Astrocyte of the hippocampus (primary cell): ENCODE measurements at places on chromosomes 6 and 20.

DNA sequence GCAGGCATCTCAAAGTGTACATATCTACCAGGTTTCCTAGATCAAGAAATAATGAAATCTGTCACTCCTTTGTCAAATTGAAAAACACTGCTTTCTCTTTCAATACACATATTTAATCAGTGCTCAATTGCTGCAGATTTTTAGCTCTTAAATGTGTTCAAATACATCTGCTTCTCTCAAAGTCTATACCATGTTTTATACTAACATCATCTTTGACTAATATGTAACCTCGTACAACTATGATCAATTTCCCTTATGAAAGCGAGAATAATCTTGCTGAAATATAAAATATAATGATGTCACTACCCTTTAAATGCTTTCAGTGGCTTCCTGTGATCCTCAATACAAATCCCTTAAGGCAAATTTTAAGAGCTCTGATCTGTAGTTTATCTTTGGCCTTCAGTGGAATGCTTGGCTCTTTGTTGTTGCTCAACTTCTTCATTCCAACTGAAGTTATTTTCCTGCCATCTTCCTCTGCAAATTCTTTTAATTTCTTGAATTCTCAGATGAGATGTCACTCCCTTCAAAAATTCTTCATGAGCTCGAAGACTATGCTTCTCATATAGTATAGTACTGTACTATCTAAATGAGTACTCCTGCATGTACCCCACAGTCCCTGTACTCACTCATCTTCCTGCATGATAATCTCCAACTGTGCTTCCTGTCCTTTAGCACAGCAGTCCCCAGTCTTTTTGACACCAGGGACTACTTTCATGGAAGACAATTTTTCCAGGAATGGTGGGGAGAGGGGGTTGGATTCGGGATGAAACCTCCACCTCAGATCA, 545.1 kb upstream of the GJE1 start:
- peak; percentile 23 for DNase-seq

DNA sequence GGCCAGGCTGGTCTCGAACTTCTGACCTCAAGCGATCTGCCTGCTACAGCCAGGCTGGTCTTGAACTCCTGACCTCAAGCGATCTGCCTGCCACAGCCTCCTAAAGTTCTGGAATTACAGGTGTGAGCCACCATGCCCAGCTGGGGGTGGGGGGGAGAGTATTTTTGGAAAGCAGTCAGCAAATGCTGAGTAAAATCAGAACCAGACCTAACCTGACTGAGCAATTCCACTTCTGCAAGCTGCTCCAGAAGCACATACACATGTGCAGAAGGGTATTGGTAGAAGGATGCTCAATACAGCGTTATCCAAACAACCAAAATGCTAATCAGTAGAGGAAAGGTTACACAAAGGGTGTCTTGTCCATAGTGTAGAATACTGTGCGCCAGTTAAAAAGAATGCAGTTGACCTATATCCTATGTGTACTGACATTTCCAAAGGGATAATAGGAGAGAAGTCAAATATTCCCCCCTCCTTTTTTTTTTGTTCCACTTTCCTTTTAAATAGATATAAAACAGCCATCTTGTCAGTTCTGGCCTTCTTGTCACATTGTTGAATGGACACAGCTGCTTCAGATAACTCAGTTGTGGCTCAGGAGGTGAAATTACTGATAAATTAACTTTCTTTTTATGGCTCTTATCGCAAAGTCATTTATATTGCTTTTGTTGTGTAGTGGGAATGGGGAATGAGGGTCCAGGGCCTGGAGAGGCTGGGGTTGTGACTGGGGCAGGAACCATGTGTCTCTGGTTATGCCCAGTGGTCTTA, 74.6 kb downstream of the DTD1 start:
- DNase-seq = no peak

GRCh38 chr20:37990571-37991151, 42.6 kb downstream of the TTI1 start:
- peak; percentile 80 for DNase-seq

DNA sequence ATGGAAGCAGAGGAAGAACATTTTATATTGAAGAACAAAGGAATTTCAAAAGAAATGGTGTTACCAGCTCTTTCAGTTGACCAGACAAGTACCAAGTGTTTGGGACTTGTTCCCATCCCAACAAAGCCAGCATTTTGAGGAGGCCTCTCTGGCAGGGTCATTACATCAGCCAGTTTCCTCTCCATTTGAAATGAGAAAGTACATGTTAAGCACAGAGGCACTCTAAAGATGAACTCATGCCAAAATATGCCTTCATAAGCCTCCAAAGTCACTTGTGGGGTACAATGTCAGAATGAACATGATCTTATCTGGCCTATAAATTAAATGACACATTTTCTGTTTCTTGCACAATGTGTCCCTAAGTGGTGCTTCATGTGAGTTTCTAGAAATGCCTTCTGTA, 223.9 kb downstream of the PRL start:
- DNase-seq = no peak

DNA sequence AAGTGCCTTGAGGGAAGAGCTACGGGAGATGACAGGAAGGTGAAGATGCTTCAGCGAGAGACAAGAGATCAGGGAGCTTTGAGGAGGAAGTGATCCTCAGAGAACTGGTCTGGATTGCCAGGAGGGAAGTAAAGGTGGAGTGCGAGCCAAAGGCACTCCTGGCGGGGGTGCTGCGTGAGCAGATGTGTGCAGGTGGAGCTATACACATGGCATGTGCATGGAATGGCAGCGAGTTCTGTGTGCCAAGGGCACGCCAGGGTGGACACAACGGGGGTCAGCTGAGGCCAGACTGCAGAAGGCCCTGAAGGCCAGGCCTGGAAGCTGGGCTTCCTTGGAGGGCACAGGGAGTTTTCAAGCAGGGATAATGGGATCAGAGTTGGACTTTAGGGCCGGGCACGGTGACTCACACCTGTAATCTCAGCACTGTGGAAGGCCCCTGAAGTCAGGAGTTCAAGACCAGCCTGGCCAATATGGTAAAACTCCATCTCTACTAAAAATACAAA, 6.2 kb downstream of the PXMP4 start:
- DNase-seq = no peak

DNA sequence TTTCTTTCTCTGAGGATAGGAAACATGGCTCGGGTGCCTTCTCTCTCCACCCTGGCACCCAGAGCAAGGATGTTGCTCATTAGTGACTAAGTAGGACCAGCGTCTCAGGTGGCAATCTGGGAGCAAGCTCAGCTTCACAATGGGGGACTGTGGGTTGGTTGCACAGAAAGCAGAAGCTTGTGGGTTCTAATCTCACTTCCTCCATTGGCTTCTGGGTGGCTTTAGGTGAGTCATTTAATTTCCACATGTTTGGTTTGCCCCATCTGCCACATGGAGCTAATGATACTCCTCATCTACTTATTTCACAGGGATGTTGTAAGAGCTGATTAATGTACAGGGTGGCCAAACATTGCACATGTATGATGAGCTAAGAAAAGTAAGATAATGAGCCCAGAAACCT, 54.8 kb upstream of the AKIRIN2 start:
- DNase-seq = peak; percentile 89

DNA sequence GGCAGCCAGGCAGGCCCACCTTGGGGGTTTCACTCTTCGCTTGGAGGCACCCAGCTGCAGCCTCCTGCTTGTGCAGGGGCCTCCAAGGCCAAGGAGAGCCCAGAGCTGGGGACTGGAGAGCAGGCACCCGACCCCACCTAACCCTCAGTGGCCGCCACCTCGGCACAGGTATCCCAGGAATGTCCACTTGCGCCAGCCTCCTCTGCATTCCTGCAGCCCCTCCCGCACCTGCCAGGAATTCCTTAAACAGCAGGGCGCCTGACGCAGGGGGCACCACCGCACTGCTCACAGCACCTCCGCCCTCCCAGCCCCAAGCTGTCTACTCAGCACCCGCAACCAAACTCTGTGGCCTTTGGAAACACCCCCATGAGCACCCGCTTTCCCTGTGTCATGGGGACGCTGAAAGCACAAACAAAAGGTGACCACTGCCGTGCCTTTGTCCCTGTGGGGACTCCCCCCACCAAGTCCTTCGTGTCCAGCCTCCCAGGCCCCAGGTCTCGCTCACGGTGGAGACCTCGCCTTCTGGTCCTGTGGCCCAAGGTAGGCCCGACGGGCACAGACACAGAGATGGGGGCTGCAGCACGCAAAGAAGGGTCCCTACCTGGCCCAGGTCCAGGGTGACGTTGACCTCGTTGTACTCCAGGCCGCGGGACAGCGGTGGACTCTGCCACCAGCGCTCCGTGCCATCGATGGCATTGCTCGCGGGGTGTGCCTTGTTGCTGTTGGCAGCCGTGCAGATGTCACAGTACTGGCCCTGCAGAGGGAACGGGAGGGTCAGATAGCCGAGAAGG, 5.1 kb downstream of the LAMA5 start:
- no peak for DNase-seq

GRCh38 chr20:50561379-50562078, 51.3 kb downstream of the PTPN1 start:
- peak; percentile 97 for DNase-seq

DNA sequence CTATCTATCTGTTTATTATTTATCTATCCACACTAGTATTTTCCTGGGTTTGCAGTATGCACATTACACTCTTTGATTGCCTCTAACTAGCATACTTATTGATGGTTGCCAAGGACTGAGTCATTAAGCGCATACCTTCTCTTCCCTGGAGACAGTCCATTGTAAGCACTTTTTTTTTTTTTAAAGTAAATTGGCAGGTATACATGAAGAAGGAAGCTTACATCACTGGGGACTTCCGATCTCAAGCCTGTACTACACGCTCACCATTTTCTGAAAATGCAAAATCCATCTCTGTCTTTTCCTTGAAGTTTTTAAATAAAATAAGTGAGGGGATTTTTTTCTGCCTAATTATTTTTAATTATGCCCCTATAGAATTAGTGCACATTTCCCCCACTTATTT, 63.5 kb downstream of the HMGN3 start:
- DNase-seq = peak; percentile 87

GRCh38 chr6:127342296-127342945, 988 bp downstream of the ECHDC1 start:
- peak; percentile 86 for DNase-seq

GRCh38 chr6:106199331-106199730, 113.2 kb downstream of the PRDM1 start:
- no peak for DNase-seq
